ENCODE measurements at places on chromosomes 5 and 9.

DNA sequence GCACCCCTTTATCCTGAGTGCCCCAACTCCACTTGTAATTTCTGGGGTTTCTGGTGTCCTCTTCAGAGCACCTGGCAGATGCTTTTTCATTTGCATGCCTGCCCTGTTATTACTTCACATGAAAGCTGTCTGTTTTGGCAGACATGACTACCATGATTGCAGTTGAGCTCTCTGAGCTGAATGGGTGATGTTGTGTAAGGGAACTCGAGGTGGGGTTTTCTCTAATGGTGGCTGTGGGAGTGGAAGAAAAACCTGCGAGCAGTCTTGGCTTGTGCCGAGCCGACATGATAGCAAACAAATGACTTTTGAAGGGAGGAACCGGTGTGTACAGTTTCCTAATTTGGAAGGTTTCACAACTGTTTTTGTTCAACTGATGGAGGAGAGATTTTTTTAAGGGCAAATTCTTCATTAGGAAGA lies 196.2 kb downstream of the AOPEP start:
- no peak for DNase-seq

DNA sequence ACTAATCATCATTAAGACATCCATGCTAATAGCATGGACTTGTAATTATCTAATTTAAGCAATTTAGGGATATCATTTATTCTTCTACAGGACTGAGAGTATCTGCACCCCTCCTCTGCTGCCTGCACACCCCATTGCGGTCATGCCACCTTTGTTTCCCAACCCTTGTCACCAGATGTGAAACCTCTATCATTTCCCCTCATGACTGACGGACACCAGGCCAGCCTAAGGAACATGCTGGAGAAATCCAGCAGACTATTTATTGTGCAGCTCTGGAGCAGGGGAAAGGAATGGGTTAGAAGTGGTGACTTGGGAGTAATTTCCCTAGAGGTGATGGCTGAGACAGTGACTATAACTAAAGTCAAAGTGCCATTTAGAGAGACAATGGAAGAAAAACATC lies 40.7 kb downstream of the UGCG start:
- DNase-seq, result no peak

DNA sequence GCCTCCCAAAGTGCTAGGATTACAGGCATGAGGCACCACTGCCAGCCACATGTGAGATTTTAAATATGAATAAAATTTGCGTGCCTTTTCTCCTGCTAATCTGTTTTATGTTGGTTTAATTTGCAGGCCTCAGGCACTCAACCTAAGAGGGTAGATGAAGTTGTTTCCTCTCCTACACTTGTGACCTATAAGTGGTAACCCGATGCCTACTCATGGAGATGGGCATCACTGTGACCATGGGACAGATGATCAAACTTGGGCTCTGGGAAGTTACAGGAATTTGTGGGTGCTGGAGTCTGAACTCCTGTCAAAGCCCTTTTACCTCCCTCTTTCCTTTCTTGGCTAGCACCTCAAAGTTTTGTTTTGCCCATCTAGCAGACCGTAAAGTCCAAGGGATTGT lies 1.1 kb downstream of the SLC28A3 start:
- no peak for DNase-seq

DNA sequence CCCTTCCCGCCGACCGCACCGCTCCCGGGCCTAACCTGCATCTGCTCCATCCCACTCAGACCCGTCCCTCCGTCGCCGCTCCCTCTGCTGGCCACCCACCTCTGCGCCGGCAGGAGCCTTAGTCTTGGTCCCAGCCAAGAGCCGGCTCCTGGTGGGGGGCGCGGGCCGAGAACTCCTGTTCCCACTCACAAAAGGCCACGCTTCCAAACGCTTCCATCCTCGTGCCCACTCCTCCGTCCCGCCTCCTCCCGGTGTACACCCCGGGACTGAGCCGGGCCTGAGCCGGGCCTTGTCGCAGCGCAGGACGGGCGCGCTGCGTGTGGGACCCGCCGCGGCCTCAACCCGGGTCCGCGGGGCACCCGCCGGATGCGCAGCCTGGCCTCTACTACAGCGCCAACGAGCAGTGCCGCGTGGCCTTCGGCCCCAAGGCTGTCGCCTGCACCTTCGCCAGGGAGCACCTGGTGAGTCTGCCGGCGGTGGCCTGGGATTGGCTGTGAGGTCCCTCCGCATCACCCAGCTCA lies 7.5 kb downstream of the ADAMTS13 start:
- DNase-seq, result peak; percentile 88

GRCh38 chr5:163544836-163545235 lies 39.4 kb downstream of the MAT2B start:
- no peak for DNase-seq

DNA sequence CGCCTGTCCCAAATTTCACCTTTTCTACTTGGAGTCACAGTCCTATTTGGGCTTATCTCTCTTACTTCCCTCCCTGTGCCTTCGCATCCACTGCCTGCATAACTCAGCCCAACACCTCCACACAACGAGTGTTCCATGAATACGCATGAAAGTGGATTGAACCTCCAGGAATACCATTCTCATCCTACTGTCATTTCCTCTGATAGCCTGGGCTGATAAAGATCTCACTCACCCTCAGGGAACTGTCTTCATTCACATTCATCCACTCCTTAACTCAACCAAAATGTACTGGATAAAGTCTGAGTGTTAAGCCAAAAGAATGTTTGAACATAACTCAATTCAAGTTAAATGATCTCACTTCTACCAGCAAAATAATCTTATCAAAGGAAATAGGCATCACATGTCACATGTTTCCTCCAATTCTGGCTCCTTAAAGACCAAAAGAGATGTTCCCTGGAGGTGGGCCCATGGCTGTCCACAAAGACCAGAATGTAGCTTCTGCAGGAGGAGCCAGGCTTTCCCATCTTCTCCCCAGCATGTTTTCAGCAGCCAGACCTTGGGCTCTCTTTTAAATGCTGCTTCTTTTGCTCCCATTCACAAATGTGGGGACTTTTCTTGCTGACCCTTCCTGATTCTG lies 28.4 kb upstream of the TRIO start:
- no peak for DNase-seq

DNA sequence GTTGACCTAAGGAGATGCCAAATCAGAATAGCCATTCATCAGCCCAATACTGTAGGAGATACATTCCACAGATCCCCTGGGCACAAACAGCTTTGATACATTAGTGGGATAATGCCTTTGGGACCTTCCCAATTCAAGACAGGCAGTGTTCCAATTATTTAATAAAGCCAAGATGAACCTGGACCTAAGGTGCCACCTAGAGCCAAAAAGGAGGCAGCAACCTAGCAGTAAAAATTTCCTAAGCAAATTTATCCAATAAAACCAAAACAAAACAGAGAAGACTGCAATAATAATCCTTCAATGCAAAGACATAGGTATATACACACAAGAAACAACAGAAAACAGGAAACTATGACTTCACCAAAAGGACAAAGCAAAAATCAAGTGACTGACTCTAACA lies 253.0 kb downstream of the HINT1 start:
- no peak for DNase-seq

- no peak for DNase-seq
Measured at GRCh38 chr5:154587123-154588026, 109.3 kb upstream of the HAND1 start.

DNA sequence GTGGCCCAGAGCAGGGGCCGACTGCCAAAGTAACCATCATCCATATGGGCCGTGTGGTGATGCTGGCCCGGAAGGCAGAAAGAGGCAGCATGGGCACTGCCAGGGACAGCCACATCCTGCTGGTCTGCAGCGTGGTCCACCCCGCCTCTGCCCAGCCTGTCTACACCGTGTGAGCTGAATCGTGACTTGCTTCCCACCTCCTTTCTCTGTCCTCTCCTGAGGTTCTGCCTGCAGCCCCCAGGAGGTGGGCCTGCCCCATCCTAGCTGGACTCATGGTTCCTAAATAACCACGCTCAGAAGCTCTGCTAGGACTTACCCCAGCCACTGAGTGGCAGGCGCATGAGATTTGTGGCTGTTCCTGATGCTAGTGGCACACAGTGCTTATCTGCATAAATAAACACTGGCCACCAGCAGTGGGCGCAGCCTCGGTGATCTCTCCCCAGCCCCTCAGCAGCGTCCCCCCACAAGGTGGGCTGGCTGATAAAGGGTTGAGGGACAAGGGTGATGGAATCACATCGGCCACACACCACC lies 22.6 kb upstream of the SUSD3 start:
- no peak for DNase-seq

- DNase-seq, result peak; percentile 40
Measured at GRCh38 chr5:151619812-151620460, 28.8 kb upstream of the FAT2 start.

DNA sequence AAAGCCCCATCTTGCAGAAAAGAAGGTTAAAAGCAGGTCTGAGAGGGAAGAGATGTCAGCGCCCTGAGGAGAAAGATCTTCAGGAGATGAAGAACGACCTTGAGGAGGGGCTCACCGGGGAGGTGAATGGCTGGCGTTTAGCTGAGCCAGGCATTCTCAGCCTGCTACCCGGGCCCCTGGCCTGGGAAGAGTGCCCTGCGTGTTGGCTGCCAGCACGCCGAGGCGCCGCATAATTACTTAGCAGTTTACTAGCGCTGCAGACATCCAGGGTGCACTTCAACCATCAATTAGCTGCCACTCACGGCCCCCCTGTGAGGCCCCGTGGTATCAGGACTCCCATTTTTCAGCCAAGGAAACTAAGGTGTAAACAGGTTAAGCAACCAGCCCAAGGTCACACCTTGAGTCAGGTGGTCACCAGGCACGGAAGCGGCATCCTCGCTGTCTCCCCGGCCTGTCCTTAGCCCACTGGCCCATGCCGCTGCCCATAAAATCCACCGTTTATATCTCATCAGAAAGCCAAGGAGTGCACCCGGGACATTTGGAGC lies 551.9 kb downstream of the BNC2 start:
- DNase-seq, result no peak

DNA sequence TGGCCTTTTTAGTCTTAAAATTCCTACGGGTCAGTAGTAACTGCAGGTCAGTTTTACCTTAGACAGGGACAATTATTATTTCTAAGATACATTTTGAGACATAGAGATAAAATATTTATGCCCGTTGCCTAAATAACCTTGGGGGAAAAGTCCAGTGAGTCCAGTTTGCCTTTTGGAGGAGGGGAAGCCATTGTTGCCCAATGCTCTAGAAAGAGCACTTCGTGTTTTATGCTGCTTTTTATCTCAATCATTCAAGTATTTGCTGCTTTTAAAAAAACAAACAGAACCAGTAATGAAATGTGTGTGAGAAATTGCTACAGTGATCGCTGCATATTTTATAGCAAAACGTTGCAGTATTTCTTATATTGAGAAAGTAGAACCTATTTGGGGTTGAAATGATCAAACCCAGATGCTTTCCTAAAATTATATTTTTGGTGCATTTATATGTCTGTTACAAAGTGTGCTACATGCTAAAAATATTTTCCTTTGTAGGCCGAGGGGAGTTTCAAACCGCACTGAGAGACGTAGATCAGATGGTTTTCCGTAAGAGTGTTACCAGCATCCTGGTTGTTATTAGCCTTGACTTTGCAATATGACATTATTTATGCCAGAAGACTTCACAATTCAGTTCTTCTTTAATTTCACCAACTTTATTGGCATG lies 266.8 kb downstream of the AOPEP start:
- no peak for DNase-seq

GRCh38 chr5:65157906-65158603 lies 323.7 kb downstream of the ADAMTS6 start:
- no peak for DNase-seq

DNA sequence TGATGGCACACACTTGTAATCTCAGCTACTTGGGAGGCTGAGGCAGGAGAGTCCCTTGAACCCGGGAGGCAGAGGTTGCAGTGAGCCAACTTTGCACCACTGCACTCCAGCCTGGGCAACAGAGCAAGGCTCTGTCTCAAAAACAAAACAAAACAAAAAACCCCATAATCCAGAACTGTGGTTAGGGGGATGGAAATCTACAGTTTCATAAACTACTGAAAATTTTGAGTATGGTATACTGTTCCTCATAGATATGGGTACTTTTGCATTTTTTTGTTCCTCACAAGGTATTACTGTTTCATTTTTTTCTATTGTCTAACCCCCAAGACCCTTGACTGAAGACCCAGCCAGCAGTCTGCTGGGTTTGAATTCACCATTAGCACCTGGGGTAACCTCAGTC lies 52.2 kb upstream of the MAP3K1 start:
- no peak for DNase-seq

GRCh38 chr9:131237291-131237690 lies 39.0 kb downstream of the FAM78A start:
- DNase-seq, result no peak

GRCh38 chr9:125993466-125993865 lies 246.3 kb downstream of the PBX3 start:
- no peak for DNase-seq

DNA sequence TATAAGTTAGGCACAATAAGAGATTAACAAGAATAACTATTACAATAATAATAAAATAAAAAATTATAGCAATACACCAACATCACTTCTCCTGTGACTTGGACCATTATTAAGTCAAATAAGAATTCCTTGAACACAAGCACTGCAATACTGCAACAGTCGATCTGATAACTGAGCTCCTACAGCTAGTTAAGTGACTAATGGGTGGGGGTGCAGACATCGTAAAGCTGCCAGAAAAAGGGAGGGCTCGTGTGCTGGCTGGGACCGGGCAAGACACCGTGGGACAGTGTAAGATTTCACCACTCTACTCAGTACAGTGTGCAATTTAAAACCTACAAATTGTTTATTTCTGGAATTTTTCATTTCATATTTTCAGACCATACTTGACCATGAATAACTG lies 78.8 kb downstream of the SNX24 start:
- DNase-seq, result no peak

DNA sequence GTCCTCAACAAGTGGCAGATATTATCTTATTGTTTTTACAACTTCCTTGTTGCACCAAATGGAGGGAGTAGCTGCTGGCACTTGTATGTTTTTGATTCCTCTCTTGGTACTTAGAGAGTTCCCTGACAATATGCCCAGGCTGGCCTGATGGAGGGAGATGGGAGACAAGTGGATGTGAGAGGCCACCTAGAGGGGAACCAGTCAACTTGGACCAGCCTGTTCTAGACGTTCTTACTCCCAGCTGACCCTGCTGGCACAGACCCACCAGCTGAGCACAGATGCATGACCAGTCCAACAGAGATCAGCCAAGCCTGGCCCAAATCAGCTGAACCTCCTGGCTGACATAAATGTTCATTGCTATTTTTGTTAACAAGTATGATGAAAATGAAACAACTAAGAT lies 60.9 kb upstream of the GDNF start:
- peak; percentile 32 for DNase-seq

GRCh38 chr9:109466623-109467590 lies 31.2 kb downstream of the PTPN3 start:
- DNase-seq, result no peak

GRCh38 chr5:175235251-175235960 lies 208.6 kb downstream of the DRD1 start:
- no peak for DNase-seq

- DNase-seq, result no peak
Measured at GRCh38 chr9:135040892-135041291, 46.6 kb upstream of the OLFM1 start.

- DNase-seq, result no peak
Measured at GRCh38 chr5:31846934-31847333, 208.0 kb downstream of the PDZD2 start.

DNA sequence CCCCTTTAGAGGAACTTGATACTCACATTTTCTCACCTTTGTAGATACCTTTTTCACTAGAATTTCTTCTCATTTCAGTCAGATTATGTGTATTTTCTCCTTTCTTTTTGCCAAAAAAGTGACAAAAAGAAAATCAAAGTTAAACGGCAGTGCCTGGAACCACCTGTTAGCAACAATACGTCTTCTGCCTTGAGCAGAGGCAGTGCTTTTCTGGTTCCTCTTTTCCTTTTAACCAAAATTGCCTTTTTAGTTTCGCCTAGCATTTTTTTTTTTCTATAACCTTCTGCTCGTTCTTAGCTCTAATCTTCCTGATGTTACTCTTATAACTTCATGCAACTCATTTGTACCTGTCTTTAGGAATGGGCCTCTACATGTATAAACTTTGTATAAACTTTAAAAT lies 26.1 kb downstream of the SMIM32 start:
- DNase-seq, result no peak

Measured in WTC11 (cell line).